ENCODE measurements at places on chromosomes 12 and 14.

DNA sequence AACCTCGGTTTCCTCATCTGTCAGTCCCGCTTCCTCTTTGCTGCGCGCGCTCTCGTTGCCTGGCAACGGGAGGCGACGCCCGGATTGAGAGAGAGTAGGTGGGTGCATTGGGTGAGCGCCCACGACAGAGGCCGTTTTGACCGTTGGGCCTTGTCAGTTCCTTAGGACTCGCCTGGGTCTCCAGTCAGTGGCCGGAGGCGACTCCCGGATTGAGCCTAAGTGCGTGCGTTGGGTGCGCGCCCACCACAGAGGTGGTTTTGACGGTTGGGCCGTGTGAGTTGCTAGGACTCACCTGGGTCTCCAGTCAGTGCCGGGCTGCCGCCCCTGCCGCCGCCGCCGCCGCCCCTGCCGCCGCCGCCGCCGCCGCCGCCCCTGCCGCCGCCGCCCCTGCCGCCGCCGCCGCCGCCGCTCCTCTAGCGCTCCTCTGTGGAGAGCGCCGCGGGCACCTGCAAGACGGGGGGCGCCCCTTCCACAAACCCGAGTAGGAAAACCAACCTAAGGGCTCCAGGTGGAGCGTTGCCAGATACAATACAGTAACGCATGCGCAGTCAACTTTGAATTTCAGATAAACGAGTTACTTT is 37.2 kb downstream of the APOBEC1 start:
- no peak for DNase-seq

- no peak for DNase-seq
These were observed 44.7 kb upstream of the CRACR2A start for GRCh38 chr12:3797531-3798048.

DNA sequence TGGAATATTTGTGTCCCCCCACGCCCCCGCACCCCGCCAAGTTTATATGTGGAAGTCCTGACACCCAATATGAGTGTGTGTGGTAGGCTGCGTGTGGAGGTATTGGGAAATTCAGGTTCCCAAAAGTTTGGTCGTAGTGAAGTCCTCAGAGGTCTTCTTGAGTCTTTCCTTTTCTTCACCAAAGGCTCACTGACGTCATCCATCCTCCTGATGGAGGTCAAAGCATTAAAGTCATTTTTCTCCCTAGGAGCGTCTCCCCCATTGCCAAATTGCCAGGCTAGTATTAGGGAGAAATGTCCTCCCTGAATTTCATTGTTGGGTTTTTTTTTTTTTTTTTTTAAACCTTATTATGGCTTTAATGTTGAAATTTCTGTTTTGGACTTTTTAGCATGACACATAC is 113.7 kb downstream of the RGS6 start:
- DNase-seq, result no peak

DNA sequence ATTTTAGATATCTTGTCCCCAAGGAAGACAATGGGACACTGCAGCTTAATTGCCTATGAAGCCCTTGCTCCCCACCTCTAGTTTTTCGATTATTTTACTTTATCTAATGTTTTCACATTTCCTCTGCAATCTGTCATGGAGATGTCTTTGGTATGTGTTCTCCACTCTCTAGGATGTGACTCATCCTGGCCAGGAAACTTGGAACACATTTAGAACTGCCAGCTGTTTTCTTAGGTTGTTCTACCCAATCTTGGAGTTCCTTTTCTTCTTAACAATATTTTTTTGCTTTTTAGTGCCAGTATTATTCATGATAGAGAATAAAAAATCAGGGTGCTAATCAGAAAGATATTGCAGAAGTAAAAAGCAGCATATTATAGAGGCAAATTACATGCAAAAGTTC is 101.7 kb upstream of the CLEC14A start:
- peak; percentile 53 for DNase-seq

GRCh38 chr14:90442388-90442787 is 45.6 kb downstream of the CALM1 start:
- no peak for DNase-seq

DNA sequence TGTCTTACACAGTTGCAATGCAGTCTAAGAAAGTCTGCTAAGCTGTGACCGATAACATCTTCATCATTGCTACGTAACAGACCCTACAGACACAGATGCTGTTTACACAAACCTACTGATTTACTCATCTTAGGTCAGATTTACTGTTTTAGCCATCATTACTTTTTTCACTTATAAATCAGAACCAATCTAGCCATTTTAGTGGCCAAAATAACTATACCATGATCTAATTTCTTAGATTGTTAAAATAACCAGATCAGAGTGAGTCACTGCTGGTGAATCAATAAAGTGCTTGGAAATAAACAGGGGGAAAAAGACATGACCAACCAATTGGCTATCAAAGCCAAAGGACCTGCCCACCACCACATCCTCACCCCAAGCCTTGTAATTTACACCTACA is 57.0 kb upstream of the FOXN3 start:
- peak; percentile 8 for DNase-seq

DNA sequence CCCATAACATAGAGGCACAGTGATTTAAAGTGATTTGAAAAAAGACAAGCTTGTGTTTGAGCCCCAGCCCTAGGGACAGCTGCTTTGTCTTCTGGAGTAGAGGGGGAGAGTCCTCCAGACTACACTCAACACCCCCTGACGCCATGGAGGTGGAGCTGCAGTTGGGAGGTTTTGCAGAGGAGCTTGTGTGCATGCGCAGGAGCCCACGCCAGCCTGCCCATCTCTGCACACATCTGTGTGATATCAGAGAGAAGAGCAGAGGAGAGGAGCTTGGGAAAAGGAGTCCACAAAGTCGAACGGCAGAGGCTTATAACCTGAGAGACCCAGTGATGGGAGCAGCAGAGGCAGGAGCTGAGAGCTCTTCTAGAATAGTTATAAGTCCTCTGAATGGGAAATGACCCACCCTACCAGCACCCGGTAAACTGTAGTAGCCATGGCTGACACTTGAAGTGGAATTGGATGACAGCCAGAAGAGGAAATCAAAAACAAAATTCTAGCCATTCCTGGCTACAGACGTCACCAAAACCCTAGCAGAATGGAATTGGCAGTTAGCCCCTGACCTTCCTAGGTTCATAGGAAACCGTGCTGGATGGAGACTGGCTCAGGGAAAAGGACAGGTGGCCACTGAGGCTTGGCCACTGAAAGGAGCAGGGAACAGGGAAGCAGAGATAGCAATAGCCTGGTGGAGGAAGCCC is 185.1 kb upstream of the VASH1 start:
- no peak for DNase-seq

DNA sequence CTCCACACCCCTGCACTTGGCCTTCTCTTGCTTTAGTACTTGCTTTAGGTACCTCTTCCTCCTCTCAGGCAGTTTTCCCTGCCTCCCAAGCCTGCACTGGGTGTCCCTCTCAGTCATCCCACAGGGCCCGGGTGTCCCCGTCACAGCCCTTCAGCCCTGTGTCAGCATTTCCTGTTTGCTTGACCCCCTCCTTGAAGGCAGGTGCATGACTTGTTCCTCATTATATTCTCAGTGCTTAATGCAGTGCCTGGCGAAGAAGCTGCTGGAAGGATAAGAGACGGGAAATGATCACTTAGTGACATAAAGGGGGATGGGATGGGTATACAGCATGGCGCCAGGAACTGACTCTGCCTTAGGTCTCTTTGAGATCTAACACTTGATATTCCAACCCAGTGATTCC is 61.5 kb downstream of the IQSEC3 start:
- DNase-seq, result no peak

GRCh38 chr12:92570056-92570753 is 132.6 kb upstream of the PLEKHG7 start:
- peak; percentile 62 for DNase-seq

DNA sequence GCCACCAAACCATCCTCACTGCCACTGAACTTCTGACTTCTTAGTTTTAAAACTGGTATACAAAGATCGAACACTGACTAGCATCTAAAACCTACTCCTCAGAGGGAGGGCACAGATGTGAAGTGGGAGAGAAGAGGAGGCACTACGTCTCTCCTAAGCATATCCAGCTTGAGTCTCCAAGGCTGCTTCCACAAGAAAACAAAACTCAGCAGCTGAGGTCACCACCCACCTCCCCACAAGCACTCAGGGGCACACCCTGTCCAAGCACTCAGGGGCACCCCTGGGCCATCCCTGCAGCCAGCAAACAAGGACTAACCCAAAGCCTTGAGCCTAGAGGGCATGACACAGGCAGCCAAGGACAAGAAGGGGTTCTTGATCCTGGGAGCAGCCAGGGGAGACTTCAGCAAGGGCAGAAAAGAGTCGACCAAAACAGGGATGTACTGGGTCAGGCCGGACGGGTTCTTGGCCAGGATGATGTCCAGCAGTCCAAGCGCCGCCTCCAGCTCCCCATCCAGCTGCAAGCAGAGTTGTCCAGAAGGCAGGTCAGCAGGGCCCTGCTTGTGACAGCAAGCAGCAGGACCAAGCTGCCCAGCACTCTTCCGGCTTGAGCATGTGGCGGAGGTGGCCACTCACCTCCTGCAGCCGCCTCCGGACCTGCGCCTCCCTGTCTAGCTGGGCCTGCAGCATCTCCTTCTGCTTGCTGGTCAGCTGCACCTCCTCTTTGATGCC is 34.8 kb downstream of the GCN1 start:
- DNase-seq, result no peak

GRCh38 chr14:68953196-68953555 is 25.9 kb downstream of the ACTN1 start:
- no peak for DNase-seq

DNA sequence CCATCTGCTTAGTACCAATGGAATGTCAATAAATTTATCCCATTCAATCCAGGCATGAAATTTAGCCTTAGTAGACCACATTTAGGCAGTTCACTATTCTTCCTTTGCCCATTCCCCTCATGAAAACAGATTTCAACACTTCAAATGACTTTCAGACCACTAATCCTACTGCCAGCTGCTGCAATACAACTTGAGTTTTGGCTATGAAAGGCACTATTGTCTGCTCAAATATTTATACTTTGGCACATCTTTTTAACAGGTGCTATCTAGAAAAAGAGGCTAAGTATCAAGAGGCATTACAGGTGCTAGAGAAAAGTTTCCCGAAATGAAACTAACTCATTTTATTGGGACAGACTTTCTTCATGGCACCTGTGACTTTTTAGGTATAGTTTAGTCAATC is 499.8 kb downstream of the C12orf50 start:
- DNase-seq, result no peak

DNA sequence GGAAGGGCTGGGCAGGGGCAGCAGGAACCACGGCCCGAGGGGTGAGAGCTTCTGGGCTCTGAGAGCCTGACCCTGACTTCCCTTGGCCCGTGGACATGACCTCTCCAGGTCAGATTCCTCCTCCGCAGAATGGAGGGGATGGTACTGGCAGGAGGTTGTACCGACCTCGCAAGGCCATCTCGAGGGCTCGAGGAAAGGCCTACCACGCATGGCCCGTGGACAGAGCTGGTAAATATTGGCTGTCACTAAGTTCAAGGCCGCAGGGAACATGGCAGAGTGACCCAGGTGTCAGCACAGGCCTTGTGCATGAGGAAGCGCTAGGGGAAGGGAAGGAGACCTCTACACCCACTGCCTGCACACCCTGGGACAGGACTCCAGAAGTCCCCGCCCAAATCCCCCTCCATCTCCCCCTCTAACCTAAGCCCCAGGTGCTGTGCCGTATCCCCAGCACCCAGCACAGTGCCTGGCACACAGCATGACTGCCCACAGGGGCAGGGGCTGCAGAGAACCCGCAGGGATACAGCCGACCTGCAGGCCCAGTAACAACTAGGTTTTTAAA is 54.9 kb upstream of the PPP2R5C start:
- DNase-seq, result no peak

- no peak for DNase-seq
These were observed 3.0 kb upstream of the HOXC10 start for GRCh38 chr12:53981634-53982565.

DNA sequence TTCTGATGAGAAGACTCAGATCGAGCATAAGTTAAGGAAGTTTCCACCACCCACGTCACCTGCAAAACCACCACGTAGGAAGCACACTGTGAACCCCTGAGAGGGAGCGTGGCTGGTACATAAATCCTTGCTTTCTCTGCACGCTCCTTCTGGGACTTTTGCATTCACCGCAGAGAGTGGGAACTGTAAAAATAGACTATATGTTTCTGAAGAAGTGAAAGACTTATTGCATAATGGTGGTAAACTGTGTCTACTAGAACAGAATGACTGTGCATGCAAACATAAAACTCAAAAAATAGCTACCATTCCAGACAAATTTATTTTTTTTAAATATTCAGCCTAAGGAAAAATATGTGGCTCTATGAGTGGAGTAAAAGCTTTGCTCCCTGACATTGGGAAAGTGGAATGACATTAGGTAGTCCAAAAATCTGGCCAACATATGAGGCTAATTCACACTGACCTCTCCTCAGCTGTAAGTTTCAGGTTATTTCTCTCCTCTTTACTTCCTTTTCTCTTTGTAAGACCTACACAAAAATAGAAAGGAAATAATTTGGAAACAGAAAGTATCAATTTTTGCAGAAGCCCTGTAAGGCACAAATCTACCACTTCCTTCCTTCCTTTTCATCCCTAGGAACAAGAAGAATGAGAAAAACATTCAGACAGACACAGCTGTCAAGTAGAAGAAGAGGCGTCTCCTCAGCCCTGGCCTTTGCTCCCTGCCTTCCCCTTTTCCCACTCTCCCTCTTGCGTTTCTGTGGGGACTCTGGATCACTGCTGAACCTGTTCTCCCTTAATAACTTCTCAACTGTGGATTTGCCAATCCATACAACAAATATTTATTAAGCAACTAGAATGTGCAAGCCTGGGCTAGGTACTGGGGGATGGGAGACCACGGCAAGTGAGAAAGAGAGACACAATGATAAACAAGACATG is 264.3 kb upstream of the FOXN3 start:
- DNase-seq, result no peak
